Kidney epithelial cell (primary cell): ENCODE measurements at places on chromosomes 12 and 14. TPM values are rescaled to one million over a fixed set of nuclear protein-coding genes. Genes with fewer than 3 reads are reported as not detected.

FAM90A1 gene
- total RNA-seq: 0.63 and 1.1 TPM in 2 replicates

GUCY2C gene
- not detected in 2 replicates for total RNA-seq

TRIM9 gene
- 0.92 and 1.2 TPM in 2 replicates for total RNA-seq

ETNK1 gene
- 24.6 and 27.4 TPM in 2 replicates for total RNA-seq

DHRS2 gene
- 3.6 and 5.8 TPM in 2 replicates for total RNA-seq

MYF5 gene
- total RNA-seq: not detected in 2 replicates

KRT85 gene
- total RNA-seq: not detected in 2 replicates

NFE2 gene
- 0.07 and 0.17 TPM in 2 replicates for total RNA-seq

KCNC2 gene
- 0.14 TPM in 1 of 2 replicates, not detected in the other for total RNA-seq

BMP4 gene
- 2.7 and 3.1 TPM in 2 replicates for total RNA-seq

CCDC175 gene
- total RNA-seq: not detected in 2 replicates

NEUROD4 gene
- not detected in 2 replicates for total RNA-seq

DCAF11 gene
- total RNA-seq: 63.3 and 83.9 TPM in 2 replicates

FITM1 gene
- not detected in 2 replicates for total RNA-seq

SLC6A13 gene
- not detected in 2 replicates for total RNA-seq

CLIP1 gene
- total RNA-seq: 58.2 and 58.7 TPM in 2 replicates

TAS2R42 gene
- not detected in 2 replicates for total RNA-seq

MYO1H gene
- not detected in 2 replicates for total RNA-seq

ABCC9 gene
- total RNA-seq: 0.07 and 0.17 TPM in 2 replicates

FGD6 gene
- total RNA-seq: 31.5 and 40.9 TPM in 2 replicates

P2RX2 gene
- not detected in 2 replicates for total RNA-seq

GZMB gene
- not detected in 2 replicates for total RNA-seq

SPIC gene
- not detected in 2 replicates for total RNA-seq

IL22 gene
- not detected in 2 replicates for total RNA-seq

TAS2R20 gene
- 0.41 and 1.0 TPM in 2 replicates for total RNA-seq

DPF3 gene
- 0.79 TPM in 1 of 2 replicates, not detected in the other for total RNA-seq

C12orf54 gene
- total RNA-seq: not detected in 2 replicates

SERPINA3 gene
- 33.9 and 45.3 TPM in 2 replicates for total RNA-seq

KRT74 gene
- total RNA-seq: not detected in 2 replicates

SERPINA9 gene
- total RNA-seq: not detected in 2 replicates

ETFBKMT gene
- total RNA-seq: 0.55 and 1.5 TPM in 2 replicates

GNG2 gene
- 3.3 and 4.1 TPM in 2 replicates for total RNA-seq

FBXW8 gene
- 21.0 and 25.4 TPM in 2 replicates for total RNA-seq

USP15 gene
- 33.8 and 37.5 TPM in 2 replicates for total RNA-seq

E2F7 gene
- 34.2 and 53.3 TPM in 2 replicates for total RNA-seq

GLT1D1 gene
- total RNA-seq: 1.3 and 1.7 TPM in 2 replicates

TAS2R31 gene
- total RNA-seq: 0.84 and 2.6 TPM in 2 replicates
